ENCODE measurements at places on chromosomes 5 and 9. TPM values are rescaled to one million over a fixed set of nuclear protein-coding genes. Genes with fewer than 3 reads are reported as not detected.

- no peak for DNase-seq
These were observed 73.0 kb upstream of the SMIM23 start for GRCh38 chr5:171712616-171713015.

DNA sequence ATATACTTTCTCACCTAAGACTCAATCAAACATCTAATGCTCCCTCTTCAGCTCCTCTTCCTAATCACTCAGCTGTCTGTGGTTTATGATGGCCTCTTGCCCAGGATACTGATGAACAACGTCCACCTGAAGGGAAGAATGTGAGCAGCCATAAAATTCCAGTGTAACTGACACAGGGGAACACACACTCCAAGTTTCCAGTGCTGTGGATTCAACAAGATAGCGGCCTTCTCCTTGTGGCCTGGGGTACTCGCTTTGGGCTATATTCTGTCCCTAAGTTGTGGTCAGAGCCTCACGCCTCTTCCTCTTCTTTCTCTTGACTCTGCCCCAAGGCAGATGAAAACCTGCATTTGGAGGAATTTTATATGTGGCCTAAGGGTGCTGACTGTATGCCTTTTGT, 11.7 kb downstream of the B4GALT1 start:
- peak; percentile 7 for DNase-seq

DNA sequence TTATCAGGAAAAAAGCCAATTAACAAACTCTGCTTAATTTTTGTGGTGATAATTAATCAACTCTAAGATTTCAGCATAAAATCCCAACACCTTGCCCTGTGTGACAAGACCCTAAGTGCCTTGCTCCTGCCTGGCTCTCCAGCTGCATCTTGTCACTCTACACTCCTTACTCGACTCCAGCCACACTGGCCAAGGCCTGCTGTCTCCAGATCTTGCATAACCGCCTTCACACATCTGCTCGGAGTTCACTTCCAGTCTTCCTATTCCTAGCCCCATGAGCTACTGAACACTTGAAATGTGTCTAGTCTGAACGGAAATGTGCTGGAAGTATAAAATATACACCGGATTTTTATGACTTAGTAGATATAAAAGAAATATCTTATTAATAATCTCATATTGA, 259.6 kb downstream of the EPB41L4A start:
- no peak for DNase-seq

DNA sequence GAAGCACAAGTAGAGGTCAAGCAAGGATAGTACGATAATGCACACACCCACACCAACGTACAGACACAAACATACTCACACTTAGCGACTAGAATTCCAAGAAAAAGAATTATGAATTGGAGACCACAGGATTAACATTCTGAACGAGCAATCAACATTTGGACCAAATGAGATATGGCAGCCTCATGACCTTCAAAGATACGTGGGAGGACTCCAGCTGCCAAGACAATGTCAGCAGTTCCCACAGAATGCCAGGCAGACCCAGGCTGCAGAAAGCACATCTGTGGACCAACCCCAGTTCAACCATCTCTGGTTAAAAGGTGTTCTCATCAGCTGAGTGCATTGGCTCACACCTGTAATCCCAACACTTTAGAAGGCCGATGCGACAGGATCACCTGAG, 187.6 kb upstream of the GRAMD2B start:
- DNase-seq = no peak

DNA sequence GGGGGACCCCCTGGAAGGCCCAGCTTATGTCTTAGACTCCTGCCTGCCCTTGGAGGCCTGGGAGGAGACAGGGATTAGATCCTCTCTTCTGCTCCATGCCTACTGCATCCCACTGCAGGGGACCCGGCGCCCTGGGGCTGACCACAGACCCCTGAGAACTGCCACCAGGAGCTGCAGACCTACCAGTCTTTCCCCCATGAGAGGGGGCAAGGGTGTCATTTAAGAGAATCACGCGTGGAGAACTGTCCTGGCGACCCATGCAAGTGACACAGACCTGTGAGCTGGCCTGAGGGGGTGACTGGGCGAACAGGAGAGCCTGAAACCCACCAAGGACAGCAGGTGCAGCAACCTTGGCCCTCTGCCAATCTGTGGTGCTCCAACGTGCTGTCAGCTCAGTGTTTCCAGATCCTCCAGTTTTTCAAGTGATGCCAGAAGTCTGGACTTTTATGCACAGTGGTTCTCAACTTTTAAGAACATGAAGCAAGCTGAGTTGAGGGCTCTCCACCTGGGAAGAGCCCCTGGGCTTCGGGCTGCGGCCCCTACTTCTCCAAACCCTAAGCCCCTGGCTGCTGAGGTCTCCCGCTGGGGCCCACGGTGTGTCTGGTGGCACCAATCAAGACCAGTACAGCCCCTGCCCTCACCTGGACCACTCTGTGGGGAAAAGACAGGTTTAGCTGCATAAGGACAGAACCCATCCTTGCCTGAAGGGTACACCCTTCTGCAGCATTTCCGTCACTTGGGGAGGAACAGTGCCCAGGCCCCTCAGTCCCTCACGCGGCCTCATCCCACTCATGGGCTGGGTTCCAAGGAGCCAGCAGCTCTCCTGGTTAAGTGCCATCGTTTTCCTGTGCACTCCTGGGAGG, 18.2 kb downstream of the GFPT2 start:
- DNase-seq = no peak

DNA sequence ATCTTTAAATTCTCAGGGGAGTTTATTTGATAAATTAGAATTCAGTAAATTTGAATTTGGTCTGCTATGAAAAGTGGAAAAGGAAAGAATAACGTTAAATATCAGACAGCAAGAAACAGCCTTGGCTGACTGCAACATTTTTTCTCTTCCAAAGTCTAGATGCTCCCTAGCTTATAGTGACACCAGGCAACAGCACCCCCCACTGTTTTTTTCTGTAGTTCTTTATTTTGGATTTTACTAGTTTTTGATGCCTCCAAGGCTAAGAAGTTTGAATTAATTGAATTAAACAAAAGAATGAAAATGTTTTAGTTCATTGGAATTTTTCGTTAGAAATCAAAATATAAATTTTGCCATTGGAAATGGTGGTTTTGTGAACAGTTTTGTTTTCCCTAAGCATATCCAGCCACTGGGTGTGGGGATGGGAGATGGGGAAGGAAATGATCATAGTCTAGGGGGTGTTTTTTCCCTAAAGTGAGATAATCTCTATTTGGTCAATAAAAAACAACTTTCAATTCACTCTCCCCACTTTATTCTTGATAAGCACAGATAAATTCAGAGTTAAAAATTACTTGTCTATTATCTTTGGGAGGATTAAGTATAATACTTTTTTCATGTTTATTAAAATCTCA, 199.3 kb upstream of the CD180 start:
- DNase-seq = no peak

DNA sequence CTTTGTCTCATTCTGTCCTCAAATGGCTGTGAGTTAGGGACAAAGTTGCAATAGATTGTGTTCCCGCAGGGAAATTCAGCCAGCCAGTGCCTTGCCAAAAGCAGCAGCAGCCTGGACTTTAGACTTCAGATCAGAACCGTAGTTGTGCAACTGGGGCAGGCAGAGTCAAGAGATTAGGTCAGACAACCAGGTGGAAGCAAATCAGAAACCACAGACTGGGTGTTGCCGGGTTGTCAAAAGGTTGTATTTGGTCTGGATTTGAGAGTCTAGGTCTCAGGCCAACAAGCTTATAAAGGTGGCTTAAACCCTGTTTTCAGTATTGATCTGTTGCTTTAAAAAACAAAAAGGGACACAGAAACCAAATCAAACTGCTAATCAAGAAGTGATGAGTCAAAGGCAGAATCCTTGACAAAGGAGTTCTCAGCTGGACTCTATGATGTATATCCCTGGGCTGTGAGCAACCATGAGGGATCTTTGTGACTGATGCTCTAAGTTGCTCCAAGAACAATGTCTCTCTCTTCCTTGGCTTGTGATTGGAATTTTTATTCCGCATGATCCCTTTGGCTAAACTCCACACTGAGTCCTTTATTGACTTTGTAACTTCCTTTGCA, 20.9 kb downstream of the RFK start:
- no peak for DNase-seq

DNA sequence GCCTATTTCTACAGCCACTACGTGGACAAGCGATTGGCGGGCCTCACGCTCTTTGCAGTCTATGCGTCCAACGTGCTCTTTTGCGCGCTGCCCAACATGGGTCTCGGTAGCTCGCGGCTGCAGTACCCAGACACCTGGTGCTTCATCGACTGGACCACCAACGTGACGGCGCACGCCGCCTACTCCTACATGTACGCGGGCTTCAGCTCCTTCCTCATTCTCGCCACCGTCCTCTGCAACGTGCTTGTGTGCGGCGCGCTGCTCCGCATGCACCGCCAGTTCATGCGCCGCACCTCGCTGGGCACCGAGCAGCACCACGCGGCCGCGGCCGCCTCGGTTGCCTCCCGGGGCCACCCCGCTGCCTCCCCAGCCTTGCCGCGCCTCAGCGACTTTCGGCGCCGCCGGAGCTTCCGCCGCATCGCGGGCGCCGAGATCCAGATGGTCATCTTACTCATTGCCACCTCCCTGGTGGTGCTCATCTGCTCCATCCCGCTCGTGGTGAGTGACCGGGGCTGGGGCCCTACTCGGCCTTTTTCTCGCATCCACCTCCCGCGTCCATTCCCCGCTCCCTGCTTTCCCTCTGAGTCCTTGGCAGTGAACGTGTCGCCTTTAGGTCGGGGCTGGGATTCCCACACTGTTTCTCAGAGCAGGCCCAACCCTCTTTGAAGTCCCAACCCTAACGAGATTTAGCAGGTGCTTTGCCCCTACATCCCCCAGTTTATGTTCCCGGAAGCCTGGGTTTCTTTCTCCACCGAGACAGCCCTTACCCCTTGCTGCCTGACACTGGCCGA, 1.8 kb downstream of the PTGER4 start:
- DNase-seq = peak; percentile 46

- DNase-seq = peak; percentile 8
These were observed 12.7 kb downstream of the BRD3 start for GRCh38 chr9:134054891-134055811.

- no peak for DNase-seq
These were observed 259.1 kb downstream of the SH3GL2 start for GRCh38 chr9:17837965-17838364.

- no peak for DNase-seq
These were observed 360.6 kb downstream of the PTPRD start for GRCh38 chr9:10252174-10252573.

GRCh38 chr5:99169309-99169708, 240.5 kb upstream of the CHD1 start:
- DNase-seq = no peak

- no peak for DNase-seq
These were observed 76.2 kb upstream of the STXBP1 start for GRCh38 chr9:127535834-127536233.

DNA sequence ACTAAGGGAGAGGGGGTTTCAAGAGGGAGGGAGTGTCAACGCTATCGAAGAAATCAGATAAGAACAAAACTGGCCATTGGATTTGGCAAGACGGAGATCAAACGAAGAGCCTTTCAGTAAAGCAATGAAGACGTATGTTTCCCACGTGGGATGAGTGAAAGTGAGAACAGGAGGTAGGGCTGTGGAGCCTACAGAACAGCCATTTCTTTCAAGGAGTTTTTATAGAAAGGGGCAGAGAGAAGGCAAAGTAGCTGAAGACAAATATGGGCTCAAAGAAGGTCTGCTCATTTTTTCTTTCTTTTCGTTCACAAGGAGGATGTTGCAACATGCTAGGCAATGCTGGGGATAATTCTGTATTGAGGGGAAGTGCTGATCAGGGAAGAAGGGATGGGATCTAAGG, 98.3 kb downstream of the SUSD1 start:
- no peak for DNase-seq

GPX8 gene
- 86.8 TPM for total RNA-seq

- no peak for DNase-seq
These were observed 1.3 kb downstream of the PLPP7 start for GRCh38 chr9:131290767-131291370.

- DNase-seq = peak; percentile 33
These were observed 762 bp downstream of the SNCAIP start for GRCh38 chr5:122312591-122313406.

DNA sequence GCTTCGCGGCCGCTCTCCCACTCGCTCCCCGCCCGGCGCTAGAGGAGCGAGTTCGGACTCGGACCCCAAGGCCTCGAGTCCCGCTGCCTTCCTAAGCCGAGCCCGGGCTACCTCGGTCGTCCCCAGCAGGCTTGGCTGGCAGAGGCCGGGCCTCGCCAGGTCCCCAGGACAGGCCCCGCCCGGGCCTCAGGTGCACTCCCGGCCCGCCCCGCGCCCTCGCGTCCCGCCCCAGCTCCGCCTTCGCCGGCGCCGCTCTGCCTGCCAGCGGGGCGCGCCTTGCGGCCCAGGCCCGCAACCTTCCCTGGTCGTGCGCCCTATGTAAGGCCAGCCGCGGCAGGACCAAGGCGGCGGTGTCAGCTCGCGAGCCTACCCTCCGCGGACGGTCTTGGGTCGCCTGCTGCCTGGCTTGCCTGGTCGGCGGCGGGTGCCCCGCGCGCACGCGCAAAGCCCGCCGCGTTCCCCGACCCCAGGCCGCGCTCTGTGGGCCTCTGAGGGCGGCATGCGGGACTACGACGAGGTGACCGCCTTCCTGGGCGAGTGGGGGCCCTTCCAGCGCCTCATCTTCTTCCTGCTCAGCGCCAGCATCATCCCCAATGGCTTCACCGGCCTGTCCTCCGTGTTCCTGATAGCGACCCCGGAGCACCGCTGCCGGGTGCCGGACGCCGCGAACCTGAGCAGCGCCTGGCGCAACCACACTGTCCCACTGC, at the start of gene SLC22A5:
TSS of gene SLC22A5 (plus strand) at position 237 of the 707 bp plus-strand sequence. CDS start at position 500, 263 bp downstream.
- DNase-seq = peak; percentile 73

GRCh38 chr5:5424736-5425135, 2.3 kb downstream of the ICE1 start:
- DNase-seq = no peak

GRCh38 chr5:67063791-67064190, 132.8 kb downstream of the CD180 start:
- no peak for DNase-seq

GRCh38 chr5:103218164-103218563, 40.4 kb upstream of the MACIR start:
- DNase-seq = no peak

DNA sequence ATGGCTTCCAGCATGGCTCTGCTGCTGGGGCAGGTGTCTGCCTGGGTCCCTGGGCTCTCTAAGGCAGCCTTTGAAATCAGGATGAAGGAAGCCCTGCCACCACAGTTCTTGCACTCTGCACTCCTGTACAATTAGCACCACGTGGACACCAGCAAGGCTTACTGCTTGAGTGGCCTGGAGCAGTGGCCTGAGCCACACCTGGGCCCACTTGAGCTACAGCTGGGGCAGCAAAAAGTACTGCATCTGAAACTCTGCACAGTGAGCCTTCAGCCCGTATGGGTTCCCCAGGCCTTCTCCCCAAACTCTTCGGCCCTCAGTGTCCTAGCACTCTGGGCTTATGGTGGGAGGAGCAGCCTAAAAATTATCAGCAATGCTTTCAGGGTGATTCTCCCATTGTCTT, 8.0 kb upstream of the INIP start:
- DNase-seq = no peak

DNA sequence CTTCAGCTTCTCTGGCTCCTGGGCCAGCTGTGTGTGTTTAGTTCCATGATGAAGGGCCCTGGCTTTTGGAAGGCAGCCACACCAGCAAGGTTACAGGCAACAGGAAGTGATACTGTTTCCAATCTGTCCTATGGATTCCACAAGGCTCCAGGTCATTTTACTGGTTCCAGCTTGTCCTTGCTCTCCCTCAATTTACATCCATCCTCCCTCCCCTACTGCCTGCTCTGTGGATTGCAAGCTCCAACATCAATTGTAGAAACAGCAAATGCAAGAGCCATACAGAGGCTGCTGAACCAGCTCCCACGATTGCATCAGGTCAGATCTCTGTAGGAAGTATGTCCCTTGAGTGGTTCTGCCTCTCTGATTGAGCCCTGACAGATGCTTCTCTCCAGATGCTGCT, 409.8 kb downstream of the NTRK2 start:
- DNase-seq = no peak

GRCh38 chr5:75510417-75510835, 1.0 kb downstream of the CERT1 start:
- no peak for DNase-seq

Data from mesothelial cell of epicardium (in vitro differentiated cells).